ENCODE measurements at places on chromosomes 1 and 21. TPM values are rescaled to one million over a fixed set of nuclear protein-coding genes. Genes with fewer than 3 reads are reported as not detected.

Gene LRRC71
- total RNA-seq: not detected

Gene CLCA1
- total RNA-seq: not detected

Gene S100B
- total RNA-seq: 1.5 TPM

Gene DIRAS3
- 2.2 TPM for total RNA-seq

Gene ATP6V1G3
- not detected for total RNA-seq

Gene CTSE
- not detected for total RNA-seq

Gene GUCA2B
- total RNA-seq: not detected

Gene KRTAP7-1
- total RNA-seq: not detected

Gene CCDC24
- 3.0 TPM for total RNA-seq

Gene S100A7A
- total RNA-seq: not detected

Gene SPATA21
- total RNA-seq: not detected

Gene SLAMF1
- not detected for total RNA-seq

Gene CEP170
- total RNA-seq: 103 TPM

Gene CD1B
- not detected for total RNA-seq

Gene CBR3
- 14.4 TPM for total RNA-seq

Gene TESK2
- 4.2 TPM for total RNA-seq

Gene SHC1
- total RNA-seq: 374 TPM

Gene FAM151A
- total RNA-seq: not detected

Gene RIMS3
- 0.36 TPM for total RNA-seq

Gene MDM4
- 36.9 TPM for total RNA-seq

Gene SPRR1B
- total RNA-seq: not detected

Gene GLRX2
- 6.0 TPM for total RNA-seq

Gene SYTL1
- 0.81 TPM for total RNA-seq

Gene HCRTR1
- total RNA-seq: not detected

Gene TIAM1
- 16.5 TPM for total RNA-seq

Gene MTMR11
- total RNA-seq: 15.1 TPM

Gene LYPD8
- not detected for total RNA-seq

Gene MX2
- 7.9 TPM for total RNA-seq

Gene OPTC
- total RNA-seq: not detected

Gene LRRC38
- total RNA-seq: under 0.01 TPM

Gene DIO1
- not detected for total RNA-seq

Gene PRDX6
- total RNA-seq: 108 TPM

Gene NEK7
- 319 TPM for total RNA-seq

Gene KLHDC7A
- total RNA-seq: not detected

Gene TRIM58
- total RNA-seq: 1.9 TPM

Gene AADACL4
- total RNA-seq: not detected

Gene ACTL8
- not detected for total RNA-seq

Gene NUDT17
- 4.9 TPM for total RNA-seq

Gene AMPD1
- not detected for total RNA-seq

Gene C1orf74
- total RNA-seq: 1.8 TPM

Gene KRTAP11-1
- total RNA-seq: not detected

Gene SYT14
- 3.3 TPM for total RNA-seq

Gene MIS18A
- total RNA-seq: 2.4 TPM

Data from hair follicle dermal papilla cell (primary cell).